Stimulated activated memory B cell treated with anti-CD40 and anti-IgM and Interleukin-4, amounts not matched to agents 10 μg/mL and 1 μg/mL and 100 μg/mL, for 72 hours (primary cell): ENCODE measurements at places on chromosomes 2 and 18.

GRCh38 chr2:63772061-63772460, 69.6 kb upstream of the UGP2 start:
- ATAC-seq = no peak

DNA sequence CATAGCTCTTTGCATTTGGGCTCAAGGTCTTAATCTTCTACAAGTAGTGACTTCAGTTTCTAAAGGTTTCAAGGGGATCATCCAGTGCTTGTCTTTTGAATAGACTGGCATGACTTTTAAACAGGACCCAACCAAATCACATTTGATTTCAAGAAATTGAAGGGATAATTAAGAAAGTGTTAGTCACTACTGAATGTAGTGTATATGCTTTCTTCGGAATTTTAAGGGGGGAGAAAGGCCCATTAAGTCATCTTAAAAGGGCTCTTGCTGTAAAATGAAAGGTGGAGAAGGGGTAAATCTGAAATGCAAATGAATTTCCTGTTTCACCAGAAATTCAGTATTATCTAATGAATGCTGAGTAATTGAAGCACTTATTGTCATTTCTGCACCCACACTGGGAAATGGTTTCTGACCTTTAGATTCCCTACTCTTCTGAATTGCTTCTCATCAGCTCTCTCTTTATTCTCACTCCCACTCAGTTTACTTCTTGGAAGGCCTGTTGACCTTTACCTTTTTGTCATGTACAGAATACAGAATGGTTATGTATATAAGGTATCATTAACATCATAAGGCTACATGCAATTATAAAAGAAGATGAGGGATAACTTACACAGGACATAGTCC, 241.4 kb downstream of the SLC8A1 start:
- ATAC-seq = peak; percentile 37

GRCh38 chr18:5295231-5295920, at the start of gene ZBTB14:
ZBTB14 (minus strand) TSS chr18:5295726; CDS start chr18:5293246, 2,480 bp downstream.
- ATAC-seq = peak; percentile 75

DNA sequence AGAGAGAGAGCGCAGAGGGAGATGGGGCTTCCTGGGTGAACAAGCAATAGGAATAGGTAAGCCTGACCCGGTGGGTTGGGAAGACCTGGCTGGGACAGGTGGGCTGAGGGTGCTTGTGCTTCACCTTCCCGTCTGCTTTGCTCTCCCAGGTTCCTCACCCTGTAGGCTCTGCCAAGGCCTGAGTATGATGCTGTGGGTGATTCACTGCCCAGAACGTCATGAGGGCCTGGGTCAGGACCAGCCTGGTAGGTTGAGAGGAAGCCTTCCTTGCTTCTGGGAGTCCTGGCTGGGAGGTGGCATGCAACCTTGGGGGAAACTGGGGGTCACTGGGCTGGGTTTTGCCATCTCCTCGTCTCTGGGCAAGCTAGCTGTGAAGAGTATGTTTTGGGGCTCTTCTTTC, 220.2 kb upstream of the APCDD1 start:
- ATAC-seq = no peak

DNA sequence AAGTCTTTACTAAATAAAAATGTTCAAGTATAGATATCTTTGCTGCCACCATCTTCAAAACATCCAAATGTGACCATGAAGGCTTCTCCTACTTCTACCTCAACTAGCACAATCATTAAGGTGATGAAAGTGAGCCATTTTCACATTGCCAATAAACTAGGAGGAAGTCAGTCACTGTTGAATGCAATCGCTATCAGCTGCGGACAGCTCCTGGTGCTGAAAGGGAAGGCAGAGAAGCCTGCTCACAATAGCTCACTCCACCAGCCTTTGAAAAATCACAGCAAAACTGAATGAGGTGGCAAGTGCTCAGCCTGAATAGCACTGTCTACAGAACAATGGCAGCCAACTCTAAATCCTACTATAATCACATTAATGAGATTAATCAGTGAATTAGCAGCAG, 2.2 kb downstream of the MYT1L start:
- no peak for ATAC-seq

DNA sequence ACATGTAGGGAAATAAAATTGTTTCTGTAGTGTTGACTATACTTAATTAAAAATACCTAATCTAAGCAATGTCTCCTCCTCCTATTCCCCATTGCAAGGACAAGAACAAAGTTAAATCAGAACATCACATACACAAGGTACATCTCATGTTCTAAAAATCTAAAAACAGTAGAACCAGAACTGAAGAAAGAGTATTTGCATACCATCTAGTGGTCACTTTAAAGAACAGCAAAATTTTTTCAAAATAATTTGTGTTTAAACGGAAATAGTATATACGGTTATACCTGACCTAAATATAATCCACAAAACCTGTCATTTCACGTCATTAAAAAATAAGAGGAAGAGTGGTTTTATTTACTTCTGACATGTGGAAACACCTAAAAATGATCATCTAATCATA, 294.3 kb upstream of the KCNH7 start:
- no peak for ATAC-seq

GRCh38 chr2:72757177-72757775, 68.6 kb downstream of the EXOC6B start:
- no peak for ATAC-seq

GRCh38 chr2:145524303-145524702, 1004.4 kb upstream of the ZEB2 start:
- ATAC-seq = no peak

- ATAC-seq = no peak
Measured at GRCh38 chr2:60472041-60472440, 81.4 kb downstream of the BCL11A start.

DNA sequence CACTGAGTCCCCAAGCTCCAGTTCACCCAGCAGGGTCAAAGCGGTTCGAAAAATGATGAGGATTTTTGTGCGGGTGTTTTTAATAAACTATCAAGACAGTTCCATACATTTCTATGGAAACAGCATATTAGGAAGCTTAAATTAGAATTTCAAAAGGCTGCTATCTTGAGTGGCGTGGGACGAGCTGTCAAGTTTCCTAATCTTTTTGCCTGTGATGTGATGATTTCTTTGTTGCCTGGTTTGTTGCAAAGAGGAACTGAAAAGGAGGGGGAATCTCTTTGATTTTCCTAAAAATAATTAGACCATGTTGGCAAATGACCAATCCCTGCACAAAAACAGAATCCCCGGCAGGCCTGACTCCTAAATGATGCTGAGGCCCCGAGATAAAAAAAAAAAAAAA, 66.1 kb upstream of the ATG16L1 start:
- no peak for ATAC-seq

DNA sequence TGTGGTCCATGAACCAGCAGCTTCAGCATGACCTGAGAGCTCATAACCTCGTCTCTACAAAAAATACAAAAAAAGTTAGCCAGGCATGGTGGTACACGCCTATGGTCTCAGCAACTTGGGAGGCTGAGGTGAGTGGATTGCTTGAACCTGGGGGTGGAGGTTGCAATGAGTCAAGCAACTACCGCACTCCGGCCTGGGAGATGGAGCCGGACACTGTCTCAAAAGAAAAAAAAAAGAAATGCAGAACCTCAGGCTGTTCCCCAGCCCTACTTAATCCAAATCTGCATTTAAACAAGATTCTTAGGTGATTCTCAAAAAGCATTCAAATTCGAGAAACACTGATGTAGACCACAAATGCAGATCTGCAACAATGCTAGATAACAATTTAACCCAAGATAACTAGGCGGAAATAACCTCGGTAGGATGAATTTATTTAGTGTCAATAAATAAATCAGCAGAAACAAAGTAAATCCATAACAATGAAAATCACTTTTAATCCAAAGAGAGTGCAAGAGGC, 203.5 kb downstream of the SP3 start:
- no peak for ATAC-seq

- no peak for ATAC-seq
Measured at GRCh38 chr18:58269931-58270330, 225.9 kb downstream of the NEDD4L start.

GRCh38 chr2:212173331-212173730, 365.3 kb downstream of the ERBB4 start:
- no peak for ATAC-seq

GRCh38 chr18:33804258-33804657, 226.2 kb downstream of the ASXL3 start:
- ATAC-seq = no peak

GRCh38 chr2:191117341-191117740, 33.5 kb downstream of the STAT4 start:
- no peak for ATAC-seq

DNA sequence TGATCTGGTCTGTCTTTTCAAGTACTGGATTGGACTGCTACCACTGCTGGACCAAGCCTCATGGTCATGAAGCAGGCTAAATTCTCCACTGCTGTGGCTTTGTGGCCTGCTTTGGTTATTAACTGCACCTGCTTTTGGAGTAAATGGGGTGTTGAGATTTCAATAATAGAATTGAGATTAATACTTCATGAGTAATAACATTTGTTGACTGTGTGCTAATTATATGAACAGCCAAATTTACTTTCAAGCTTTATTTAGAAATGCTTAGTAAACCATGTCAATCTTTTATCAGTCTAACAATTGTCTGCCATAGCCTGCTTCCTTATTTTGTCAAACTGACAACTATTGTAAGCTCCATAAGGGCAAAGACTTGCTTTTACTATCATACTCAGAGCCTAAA, 27.4 kb upstream of the MTIF2 start:
- ATAC-seq = no peak

- no peak for ATAC-seq
Measured at GRCh38 chr2:44429034-44429433, 67.3 kb downstream of the CAMKMT start.

DNA sequence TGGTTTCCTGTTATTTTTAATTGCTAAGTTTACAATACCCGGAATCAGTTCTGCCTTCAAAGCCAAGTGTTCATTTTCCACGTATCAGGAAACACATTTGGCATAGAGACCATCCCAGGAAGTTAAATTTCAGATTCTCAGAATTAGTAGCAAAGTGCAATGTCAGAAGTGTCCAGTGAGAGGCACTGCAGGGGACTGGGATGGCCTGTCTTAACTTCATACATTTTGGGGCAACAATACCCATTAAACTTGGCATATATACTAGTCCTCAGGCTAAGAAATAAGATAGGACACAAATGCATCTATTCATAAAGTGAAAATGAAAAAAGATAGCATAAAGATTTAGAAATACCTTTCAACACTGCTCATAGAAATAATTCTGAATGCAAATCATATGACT, 1.5 kb upstream of the IL1RL2 start:
- ATAC-seq = no peak

DNA sequence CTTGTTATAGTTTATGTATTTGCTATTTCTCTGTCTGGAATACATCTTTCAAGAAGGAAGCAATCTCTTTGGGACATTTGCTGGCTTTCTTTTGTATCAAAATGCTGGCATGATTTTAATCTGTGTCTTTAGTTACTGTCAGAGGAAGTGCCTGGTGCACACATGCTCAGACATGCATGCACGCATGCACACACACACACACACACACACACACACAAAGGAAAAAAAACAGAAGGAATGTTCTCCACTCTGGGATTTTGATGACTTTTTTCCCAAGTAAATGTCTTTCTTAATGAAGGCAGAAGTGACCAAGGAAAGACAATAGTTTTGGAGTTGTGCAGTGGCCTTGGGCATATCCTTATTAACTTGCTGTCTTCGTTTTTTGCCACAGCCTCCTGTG, 6.7 kb downstream of the GNAL start:
- no peak for ATAC-seq

GRCh38 chr2:229412686-229413085, 141.6 kb upstream of the PID1 start:
- no peak for ATAC-seq

GRCh38 chr2:229927817-229928321, 5.6 kb downstream of the FBXO36 start:
- no peak for ATAC-seq

DNA sequence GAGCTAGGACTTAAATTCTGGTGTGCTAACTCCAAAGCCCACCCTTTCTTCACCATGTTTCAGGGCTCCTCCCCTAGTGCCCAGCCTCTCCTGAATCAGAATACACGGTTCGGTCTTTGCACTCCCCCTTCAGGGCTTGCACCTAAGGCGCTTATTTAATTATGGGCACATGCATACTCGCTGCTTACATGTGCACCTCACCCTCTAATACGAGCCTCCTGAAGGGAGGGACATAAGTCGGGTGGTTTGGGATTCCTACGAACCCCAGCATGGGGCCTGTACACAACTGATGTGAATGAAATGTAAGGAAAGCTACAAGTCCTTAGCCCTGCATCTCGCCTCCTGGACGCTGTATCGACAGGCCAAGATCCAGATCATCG, 435 bp downstream of the IFT172 start:
- no peak for ATAC-seq

- no peak for ATAC-seq
Measured at GRCh38 chr2:20917719-20918572, 95.0 kb upstream of the LDAH start.

- no peak for ATAC-seq
Measured at GRCh38 chr2:174333372-174334277, 1.1 kb upstream of the SP9 start.

DNA sequence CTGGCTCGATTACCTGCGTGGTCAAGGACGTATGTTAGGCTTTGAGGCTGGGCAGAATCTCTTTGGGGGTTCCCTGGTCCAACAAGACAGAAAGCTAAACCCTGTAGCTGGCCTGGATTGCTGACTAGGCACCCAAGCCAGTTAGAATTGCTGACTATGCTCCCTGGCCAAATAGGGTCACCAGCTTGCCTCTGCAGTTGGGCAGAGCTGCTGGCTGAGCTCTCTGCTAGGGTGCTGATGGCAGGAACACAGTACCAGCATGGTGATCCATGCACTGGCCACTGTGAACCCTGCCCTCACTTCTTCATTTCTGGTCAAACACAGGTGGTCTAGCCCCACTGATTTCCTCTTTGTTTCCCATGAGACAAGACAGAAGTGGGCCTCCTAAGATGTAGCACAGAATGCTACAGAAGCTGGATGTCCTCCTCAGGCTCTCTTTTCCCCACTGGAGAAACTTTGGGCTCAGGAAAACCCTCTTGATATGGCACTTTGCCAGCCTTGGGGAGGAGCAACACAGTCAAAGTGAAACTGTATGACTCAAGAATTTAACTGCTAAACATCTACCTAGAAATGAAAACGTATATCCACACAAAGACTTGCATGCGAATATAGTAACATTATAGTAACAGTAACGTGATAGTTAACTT, 20.8 kb downstream of the SP140L start:
- ATAC-seq = peak; percentile 78

GRCh38 chr2:235956281-235956970, 211.8 kb downstream of the GBX2 start:
- no peak for ATAC-seq

DNA sequence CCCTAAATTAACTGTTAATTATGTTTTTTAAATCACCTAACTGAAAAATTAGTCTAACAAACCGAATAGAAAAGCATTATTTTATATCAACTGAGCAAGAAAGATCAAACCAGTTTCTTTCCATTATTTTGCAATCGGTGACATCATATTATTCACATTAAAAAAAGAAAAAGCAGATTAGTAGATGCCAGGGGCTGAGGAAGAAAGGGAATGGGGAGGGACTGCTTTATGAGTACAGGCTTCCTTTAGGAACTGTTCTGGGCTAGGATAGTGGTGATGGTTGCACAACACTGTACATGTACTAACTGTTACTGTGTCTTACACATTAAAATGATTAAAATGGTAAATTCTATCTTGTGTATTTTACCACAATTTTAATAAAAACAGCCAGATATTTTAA, 59.3 kb downstream of the COBLL1 start:
- ATAC-seq = no peak
